ENCODE measurements at places on chromosomes 4 and X.
A peak's percentile ranks its signal among the peaks of the same experiment; 100 is the strongest.

GRCh38 chr4:7020290-7020689 lies 22.9 kb upstream of the TADA2B start:
- no peak for DNase-seq

GRCh38 chr4:164866817-164867490 lies 10.0 kb upstream of the APELA start:
- peak; percentile 32 for DNase-seq

GRCh38 chr4:41865306-41865980 lies 69.8 kb upstream of the TMEM33 start:
- no peak for DNase-seq

DNA sequence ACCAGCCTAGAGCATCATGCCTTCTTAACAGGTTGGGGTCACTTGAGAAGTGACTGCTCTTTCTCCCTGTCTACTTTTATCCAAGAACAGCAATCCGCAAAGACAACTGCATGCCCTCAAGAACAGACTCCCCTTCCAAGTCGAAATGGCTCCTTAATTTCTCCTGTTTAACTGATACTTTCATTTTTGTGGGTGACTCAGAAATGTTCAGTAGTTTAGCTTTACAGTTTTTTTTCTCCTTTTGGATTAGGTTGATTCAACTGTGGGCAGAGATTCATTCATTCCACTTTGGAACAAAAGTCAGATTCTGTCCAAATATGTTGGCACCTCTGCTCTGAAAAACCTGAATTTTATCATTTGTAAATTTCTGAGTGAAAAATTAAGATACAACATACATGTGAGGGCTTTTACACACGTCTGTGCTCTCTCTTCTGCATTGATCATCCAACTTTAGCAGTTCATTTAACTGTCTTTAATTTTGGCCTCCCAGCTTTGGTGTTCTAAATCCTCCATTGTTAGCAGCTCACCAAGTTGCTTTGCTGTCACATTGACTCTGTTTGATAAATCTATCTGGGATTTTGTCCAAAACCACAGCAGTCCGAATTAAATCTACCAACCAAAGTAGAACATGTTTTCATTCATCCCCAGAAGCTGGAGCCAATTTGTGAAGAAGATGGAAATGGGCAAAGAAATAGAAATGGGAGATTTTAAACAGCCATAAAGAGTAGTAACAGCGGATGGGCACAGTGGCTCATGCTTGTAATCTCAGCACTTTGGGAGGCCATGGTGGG lies 50.0 kb downstream of the HOPX start:
- peak; percentile 72 for DNase-seq

DNA sequence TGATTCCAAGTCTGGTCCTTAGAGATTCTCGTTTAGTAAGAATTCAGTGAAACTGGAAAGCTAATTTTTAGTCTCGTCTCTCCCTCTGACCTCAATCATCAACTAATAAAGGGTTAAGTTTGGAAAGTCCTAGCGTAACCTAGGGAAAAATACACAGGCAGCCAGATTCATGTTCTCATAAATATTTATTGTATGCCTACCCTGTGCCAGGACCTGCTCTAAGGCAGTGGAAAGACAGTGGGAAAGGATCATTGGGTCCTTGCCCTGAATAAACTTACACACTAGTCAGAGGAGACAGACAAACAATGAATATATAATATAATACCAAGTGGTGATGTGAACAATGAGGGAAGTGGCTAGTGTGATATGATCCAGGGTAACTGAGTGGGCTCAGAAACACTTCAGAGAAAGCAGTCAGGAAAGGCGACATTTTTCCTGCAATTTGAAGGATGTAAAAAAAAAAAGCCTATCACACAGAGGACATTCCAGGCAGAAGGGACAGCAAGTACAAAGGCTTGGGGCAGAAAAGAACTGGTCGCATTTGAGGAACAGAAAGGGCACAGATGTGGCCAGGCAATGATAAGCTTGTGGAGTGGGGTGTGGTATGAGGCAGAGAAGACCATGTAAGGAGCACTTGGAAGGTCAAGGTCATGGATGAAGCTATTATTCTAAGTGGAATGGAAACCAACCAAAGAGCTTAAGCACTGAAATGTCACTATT lies 128.8 kb downstream of the AMELX start:
- no peak for DNase-seq

- peak; percentile 31 for DNase-seq
Observed at GRCh38 chr4:39825741-39826231, 127.8 kb downstream of the UBE2K start.

DNA sequence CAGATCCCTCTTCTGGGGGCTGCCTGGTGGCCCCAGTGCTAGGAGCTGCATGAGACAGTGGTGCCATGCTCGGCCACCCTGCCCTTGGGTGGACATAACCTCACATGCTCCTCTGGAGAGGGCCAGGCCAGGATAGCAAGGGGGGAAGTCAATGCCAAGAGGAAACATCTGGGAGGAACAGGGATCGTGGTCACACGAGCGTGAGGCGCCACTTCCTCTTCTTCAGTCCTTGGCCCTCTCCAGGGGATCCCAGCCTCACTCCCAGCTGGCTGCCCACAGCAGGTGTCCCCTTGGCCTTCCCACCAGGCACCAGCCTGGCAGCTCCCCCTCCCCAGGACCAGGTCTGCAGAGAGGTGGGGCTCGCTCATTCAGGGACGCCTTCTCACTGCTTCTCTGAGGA lies 28.6 kb downstream of the TBC1D14 start:
- peak; percentile 19 for DNase-seq

DNA sequence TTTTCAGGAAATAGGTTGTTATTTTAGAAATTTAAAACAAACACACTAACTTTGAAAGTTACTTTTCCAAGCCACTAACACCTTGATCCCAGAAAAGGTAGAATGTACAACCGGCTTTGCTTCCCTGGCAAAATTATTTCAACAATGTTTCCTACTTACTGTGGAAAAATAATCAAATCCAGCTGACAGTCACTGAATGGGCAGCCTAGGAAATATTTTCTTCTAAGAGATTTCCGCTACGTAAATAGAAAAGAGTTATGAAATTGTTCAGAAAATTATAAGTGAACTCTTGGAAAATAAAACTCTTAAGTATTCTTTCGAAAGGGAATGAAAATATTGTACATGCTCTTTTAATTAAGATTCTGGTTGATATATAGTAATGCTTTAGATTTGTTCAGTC lies 195.7 kb downstream of the GASK1B start:
- DNase-seq: peak; percentile 37

DNA sequence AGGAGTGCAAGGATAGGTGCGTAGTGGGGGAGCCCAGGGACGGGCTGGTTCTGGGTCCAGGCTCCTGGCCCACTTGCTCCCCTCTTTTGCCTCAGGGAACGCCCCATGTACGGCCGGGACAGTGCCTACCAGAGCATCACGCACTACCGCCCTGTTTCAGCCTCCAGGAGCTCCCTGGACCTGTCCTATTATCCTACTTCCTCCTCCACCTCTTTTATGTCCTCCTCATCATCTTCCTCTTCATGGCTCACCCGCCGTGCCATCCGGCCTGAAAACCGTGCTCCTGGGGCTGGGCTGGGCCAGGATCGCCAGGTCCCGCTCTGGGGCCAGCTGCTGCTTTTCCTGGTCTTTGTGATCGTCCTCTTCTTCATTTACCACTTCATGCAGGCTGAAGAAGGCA lies 1.7 kb downstream of the EMD start:
- no peak for DNase-seq

GRCh38 chr4:174591243-174592021 lies 69.1 kb upstream of the HPGD start:
- no peak for DNase-seq

DNA sequence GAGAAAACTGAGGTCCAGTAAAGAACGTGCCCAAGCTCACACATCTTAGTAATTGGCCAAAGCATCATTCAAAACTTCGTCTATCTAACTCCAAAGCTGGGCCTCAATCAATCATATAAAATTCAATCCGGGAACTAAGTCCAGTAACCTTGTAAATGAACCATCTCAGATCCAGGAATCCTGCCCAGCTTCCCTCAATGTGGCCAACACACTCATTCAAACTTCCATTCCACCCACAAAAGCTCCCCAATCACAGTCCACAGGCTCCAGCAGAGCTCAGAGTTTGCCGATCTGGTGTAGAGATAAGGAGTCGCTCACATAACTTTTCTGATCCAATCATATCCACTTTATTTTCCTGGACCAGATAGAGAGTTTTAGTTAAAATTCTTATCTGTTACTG lies 144.8 kb downstream of the SPATA18 start:
- no peak for DNase-seq

GRCh38 chrX:71991164-71991563 lies 80.5 kb downstream of the NHSL2 start:
- DNase-seq: no peak
